ENCODE measurements at places on chromosomes 2 and 18.

DNA sequence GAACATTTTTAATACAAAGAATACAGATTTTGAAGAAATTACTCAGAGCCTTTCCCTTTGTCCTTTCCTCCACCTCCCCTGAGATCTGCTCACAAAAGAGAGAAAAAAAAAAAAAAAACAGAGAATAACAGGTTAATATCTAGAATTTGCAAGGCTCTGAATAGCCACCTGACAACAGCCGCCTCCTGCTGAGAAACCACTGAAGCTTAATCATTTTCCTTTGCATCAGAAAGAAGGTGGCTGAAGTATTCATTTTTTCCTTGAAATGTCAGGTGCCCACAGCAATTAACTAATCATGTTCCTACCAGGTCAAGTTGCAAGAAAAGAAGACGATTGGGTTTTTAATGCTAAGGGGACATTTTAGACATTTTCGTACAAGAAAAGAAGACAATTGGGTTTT lies 21.2 kb downstream of the CNTNAP5 start:
- DNase-seq = no peak

- no peak for DNase-seq
These were observed 151.9 kb downstream of the DOCK10 start for GRCh38 chr2:224890372-224890771.

DNA sequence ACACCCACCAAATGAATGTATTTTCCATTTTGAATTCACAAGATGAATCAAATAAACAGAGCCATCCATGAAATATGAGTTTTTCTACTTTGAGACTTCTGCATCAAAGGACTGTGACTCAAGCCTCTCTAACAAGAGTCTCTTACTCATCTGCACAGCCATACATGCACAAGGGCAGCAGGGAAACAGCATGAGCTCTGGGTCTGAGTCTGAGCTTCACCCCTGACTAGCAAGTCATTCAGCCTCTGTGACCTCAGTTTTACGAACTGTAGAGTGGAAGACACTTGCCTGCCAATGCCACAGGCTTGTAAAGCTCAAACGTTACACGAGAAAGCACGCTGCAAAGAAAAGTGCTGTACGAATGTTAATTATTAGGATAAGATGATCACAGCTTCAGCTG lies 42.9 kb downstream of the MREG start:
- DNase-seq = no peak

- DNase-seq = no peak
These were observed 97.4 kb upstream of the B3GNT7 start for GRCh38 chr2:231298091-231298490.

DNA sequence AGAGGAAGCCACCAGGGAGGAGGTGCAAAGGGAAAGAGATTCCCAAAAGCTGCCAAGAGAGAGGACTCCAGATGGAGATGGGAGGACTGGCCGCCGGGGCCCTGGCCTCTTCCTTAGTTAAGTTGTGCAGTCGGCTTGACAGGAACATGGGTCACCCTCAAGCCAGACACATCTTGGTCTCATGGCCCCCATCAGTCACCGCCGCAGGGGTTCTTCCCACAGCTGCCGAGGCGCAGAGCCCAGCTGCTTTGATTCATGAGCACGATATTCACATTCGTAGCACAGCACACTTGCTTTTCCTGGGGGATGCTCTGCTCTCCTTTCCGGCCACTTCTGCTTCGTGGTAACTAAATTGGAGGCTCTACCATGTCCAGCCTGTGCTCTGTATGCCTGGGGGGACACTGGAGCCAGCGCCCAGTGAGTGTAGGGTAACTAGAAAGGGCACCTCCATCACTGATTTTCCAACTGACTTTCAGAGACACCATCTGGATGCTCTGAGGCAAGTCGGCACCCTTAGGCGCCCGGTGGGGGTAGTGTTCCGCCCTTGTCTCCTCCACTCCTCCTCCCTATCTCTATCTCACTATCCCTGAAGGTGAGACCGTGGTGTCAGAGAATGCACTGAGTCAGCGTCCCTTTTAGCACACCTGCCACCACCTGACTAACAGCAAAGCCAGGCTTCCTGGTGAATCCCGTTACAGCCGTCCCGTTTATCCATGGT lies 13.3 kb downstream of the TWIST2 start:
- DNase-seq = no peak
